Right ventricle myocardium superior (tissue), 1 donor: ENCODE measurements at places on chromosomes 6 and 20. TPM values are rescaled to one million over a fixed set of nuclear protein-coding genes. Genes with fewer than 3 reads are reported as not detected.

Gene CDC5L
- total RNA-seq, result 16.5 TPM

Gene BPIFA1
- total RNA-seq, result not detected

Gene FAM162B
- 3.7 TPM for total RNA-seq

Gene C6orf118
- not detected for total RNA-seq

Gene SLC17A1
- not detected for total RNA-seq

Gene ZFP64
- 7.9 TPM for total RNA-seq

Gene CLVS2
- 0.11 TPM for total RNA-seq

Gene ZNFX1
- total RNA-seq, result 19.8 TPM

GRCh38 chr6:107818272-107818671, 5.8 kb downstream of the SCML4 start:
- DNase-seq, result no peak

DNA sequence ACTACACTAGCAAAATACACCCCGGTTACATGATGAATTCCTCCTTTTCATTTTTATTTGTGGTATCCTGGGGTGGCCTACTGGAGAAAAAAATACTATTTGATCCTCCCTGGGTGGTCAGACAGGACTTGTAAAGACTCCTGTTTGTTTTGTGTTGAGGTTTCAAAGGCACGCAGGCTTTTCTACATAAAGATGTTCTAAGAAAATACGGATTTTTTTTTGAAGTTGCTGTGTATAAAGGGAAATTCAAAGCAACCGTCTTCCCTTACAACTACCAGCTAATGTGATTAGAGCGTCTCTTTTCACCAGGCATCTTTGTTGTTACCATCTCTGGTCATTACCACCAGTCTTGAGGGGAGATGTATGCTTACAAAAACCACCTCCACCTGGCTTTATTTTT, 187.1 kb downstream of the SOX4 start:
- no peak for DNase-seq

- DNase-seq, result peak; percentile 65
Measured at GRCh38 chr6:113857556-113858479, 673 bp downstream of the MARCKS start.

GRCh38 chr20:58554541-58554940, 39.3 kb upstream of the APCDD1L start:
- DNase-seq, result no peak

DNA sequence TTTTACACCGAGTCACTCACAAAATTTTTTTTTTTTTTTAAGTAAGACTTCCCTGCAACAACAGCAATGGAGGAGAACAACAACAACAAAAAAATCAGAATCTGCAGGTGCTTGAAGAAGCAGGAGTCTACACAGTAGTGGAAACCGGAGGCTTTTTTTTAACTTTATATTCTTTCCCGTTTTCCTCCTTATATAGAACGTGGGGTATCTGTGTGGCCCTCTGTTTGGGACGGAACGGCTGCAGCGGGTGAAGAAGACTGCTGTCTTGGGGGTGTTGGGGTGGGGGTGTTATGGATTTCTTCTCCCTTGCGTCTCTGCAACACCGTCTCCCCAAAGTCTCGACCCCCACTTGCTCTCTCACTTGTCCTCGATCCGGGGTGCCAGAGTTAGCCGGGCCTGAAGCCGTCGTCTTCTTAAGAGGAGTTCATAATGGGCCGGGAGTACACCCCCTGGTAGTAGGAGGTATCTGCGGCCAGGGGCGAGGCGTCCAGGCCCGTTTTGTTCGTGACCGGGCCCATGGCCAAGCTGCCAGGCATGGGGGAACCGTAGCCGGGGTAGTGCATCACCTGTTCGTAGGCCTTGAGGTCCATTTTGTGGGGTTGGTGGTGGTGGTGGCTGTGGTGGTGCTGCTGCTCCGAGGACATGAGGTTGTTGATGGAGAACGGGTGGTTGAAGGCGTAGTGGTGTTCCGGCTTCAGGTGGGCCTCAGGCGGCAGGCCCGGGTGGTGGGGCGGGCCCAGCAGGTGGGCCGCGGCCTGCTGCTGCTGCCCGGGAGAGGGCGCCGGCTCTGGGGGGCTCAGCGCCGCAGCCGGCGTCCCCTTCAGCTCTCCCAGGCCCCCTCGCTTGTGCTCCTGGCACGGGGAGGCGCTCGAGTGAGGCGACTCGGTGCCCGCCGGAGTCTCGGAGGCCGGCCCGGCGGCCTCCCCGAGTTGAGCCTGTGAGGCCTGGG, 2.7 kb downstream of the FOXA2 start:
- DNase-seq, result no peak

DNA sequence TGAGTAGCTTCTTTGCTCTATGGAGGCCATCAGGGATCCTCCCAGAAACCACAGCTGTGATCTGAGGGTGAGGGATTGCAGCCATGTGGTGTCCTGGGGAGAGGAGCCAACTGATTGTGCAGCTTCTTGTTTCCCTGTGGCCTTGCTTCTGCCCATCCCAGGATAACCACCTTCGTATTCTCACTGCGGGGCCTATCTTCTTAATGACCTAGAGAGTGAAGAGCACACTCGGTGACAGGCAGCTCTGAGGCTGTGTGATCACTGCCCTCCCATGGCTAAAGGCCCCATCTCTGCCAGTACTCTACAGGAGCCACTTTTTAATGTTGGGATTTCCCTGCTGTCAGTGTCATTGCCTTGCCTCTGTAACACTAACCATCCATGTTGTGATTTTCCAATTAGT, 5.3 kb upstream of the RAET1L start:
- no peak for DNase-seq

DNA sequence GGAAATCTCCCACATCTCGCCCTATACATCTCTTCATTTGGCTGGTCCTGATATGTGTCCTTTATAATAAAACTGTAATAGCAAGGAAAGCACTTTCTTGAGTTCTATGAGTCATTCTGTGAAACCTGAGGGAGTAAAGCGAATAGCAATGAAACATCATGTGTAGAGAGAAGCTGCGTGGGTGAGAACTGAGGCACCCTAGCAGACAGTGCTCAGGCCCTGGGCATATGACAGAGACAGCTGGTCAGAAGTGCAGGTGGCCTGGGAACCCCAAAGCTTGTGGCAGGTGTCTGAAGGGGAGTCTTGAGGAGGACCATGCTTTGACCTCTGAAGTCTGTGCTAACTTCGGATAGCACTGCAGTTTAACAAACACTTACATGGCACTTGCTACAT, 1.3 kb upstream of the BLOC1S5 start:
- DNase-seq, result no peak

DNA sequence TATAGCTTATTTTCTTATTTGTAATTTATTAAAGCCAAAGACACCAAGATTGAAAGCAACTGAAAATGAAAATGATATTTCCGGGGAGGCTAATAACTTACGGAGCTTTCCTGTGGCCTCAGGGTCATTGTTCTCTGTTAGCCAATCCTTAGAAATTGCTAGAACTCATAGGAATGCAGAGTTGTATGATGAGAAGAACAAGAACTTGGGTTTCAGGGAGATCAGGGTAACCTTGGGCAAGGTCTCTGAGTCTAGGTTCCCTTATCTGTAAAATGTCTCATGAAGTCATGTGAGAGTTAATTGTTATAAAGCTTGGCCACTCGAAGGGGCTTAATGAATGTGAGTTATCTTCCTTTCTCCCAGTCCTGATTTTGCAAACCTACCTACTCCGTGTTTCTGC, 20.1 kb upstream of the SERINC3 start:
- no peak for DNase-seq

DNA sequence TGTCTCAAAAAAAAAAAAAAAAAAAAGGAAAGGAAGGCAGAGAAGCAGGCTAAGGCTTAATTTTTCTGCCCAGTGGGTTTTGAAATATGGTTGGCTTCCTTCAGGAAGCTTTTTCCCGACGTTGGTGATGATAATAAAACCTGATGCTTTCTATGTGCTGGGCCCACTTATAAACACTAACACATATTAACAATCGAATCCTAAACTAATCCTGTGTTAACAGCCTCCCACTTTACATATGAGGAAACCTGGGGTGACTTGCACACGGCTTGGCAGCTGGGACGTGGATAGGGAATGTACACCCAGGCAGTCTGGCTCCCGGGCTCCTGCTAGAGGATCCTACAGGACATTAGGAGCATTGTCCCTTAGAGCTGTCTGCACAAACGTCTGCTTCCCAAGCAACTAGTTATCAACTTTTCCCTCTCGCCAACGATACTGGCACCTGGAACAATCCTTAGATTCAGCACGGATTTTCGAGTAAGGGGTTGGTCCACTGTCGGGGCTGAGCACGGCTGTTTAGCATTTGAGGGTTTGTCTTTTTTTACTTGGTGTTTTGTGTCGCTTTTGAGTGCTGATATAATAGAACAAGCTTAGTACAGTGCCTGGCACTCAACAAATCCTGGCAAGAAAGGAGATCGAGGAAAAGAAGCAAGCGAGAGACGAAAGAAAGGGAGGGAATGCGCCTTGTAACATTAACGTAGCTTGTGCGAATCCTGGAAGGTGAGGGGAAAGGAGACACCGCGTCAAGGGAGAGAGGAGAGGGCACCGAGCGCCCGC, 622 bp upstream of the KIZ start:
- DNase-seq, result peak; percentile 60

- DNase-seq, result no peak
Measured at GRCh38 chr6:10951675-10952282, 64.9 kb downstream of the SYCP2L start.

DNA sequence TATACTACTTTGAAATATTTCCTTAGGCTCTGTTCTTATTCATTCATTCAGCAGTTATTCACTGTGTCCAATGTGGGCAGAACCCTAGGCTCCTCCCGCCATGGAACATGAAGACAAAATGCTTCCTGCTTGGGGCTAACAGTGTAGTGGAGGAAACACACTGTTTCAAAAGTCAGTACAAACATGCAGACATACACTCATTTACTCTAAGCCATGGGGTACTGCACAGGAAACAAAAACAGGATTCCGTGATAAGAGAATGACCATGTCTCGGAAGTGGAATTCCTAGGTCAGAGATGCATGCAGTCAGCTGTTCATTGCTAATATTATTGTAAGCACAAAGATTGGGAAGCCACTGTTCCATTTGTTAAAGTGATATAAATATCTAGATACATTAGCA, 18.4 kb upstream of the FAM209A start:
- DNase-seq, result no peak

DNA sequence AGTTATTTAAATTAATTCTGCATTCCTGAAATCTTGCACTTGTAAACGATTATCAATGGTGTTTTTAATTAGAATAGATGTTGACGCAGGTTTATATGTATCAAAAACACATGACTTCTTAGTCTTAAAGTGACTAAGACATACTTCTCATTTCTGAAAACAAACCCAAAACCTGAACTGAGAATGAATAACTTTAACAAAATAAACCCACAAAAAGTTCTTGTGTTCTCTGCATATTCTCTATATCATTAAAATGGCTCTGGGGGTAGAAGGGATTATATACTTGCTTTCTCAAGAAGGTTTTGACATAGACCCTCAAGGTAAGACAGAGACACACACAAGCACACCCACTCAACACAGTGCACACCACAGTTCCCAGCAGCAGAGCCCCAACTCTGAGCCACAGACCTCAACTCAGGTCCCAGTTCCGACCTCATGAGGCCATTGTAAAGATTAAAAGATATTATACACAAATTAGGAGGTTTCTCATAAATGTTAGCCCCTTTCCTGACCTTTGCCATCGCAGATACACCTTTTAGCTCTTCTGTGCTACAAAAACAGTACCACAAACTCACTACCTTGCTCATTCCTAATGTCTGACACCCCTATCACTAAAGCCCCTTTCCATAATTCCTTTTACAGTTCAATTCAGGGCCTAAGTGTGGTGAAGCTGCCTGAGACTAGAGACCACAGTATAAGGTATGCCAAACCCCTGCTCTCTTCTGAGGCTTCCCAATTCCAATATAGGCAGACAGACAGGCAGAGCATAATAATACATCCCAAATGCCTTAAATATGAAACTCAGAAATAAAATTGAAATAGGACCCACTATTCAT, 267.8 kb downstream of the PTPRK start:
- no peak for DNase-seq

DNA sequence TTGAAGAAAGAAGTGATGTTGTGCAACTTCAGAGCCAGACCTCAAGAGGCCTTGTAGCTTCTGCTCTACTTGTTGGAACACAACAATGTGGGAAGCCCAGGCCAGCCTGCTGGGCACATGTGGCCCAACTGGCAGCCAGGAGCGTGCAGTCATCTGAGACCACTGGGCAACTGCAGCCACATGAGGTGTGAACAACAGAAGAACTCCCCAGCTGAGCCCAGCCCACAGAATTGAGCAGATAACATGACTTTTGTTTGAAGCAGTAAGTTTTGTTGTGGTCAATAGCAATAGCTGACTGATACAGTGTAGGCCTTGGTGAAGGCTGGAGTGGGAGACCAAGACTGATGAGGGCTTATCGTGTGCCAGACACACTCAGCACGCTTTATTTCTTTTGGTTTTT, 8.6 kb upstream of the ADAM33 start:
- DNase-seq, result no peak

DNA sequence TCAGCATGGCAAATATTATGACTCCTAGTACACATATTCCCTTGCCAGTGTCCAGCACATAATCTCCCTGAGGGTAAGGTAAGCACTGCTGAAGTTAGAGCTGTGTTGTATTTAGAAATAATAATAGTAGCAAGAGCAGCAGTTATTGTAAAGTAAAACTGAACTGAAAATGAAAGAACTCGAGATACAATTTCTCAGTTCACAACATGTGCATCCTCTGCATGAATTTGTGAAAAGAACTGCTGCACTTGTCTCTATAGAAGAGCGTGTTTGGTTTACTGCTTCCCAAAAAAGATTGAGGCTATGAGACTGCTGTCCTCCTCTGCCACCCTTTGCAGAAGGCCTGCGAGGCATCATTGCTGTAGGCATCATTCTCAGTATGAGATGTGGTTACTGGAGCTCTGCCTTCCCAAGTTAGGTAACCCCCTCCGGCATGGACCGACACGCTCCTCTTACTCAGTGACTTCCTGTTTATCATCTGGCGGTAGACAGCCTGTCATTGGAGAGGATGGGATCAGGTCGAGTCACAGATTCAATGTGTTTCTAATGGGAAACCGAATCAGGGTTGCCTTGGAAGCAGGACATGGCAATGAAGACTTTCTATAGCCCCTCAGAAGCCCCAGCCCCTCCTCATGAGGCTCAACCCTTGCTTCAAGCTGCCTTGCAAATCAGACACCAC, 48.1 kb downstream of the SLC24A3 start:
- no peak for DNase-seq

DNA sequence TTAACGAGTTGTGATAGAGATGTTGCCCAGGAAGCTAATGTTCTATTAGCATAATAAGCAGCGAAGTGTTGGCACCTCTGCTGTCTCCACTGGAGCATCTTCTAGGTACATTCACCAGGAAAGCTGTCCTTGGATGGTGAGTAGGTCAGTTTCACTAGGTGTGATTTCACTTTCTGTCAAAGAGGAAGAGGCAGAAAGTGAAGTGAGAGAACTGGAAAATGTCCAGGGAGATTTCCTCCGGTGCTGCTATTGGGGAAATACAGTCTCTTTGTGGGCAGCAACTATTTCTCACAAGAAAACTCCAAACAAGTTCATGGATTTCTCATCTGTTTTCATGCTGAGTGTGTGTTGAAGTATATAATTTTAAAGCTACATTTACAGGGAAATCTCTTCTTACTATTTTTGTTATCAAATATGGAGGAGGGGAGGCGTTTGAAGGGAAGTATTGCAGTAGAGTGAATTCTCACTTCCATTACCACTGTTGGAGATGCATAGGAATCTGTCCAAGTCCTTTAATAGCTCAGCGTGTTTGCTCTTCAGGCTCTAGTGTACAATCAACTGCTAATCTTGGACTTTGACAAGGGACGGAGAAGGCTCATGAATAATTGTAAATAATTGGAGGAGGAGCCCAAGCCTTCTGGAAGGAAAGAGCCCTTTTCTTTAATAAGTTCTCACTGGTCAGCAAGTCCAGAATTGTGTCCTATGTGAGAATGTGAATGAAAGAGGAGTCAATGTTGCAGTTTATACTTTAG, 16.1 kb upstream of the TSBP1 start:
- no peak for DNase-seq
